ENCODE measurements at places on chromosomes 12 and 14. TPM values are rescaled to one million over a fixed set of nuclear protein-coding genes. Genes with fewer than 3 reads are reported as not detected.

DNA sequence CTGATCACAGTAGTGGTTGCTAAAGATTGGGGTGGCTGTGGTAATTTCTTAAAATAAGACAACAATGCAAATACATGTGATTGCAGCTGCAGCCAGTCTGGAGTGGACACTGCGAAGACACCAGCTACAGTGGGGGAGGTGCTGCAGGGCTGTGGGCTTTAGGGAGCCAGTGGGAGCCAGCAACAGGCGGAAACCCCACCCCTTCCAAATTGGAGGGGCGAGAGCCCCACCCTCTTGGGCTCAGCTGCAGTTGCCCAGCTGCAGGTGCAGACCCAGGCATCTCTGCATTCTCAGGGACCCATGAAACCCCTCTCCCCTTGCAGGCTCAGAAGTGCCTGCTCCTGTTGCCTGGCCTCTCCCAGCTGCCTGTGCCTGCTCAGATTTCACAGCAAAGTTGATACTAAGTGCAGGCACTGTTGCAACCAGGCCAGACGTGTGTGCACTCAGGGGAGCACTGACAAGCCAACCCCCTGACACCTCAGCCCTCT is 104.8 kb downstream of the MYF5 start:
- no peaks in the 10 kb centered on the region for H3K27me3 ChIP-seq
- no peaks in the 10 kb centered on the region for H3K4me1 ChIP-seq
- no peak overlapping the region for H3K4me3 ChIP-seq
- no peak overlapping the region for H3K27ac ChIP-seq
- H3K36me3 ChIP-seq = no peaks in the 10 kb centered on the region

- H3K27me3 ChIP-seq = no peaks in the 10 kb centered on the region
- no peak overlapping the region for H3K4me3 ChIP-seq
- DNase-seq = no peak
- no peaks in the 10 kb centered on the region for H3K4me1 ChIP-seq
- peak overlapping the region; percentile 16 for H3K27ac ChIP-seq
- H3K36me3 ChIP-seq = no peaks in the 10 kb centered on the region
Measured at GRCh38 chr12:50517421-50518048, 12.8 kb downstream of the DIP2B start.

GRCh38 chr12:67774983-67775587 is 126.5 kb downstream of the DYRK2 start:
- no peak overlapping the region for H3K4me3 ChIP-seq
- H3K27ac ChIP-seq = no peak overlapping the region
- DNase-seq = no peak
- no peaks in the 10 kb centered on the region for H3K36me3 ChIP-seq
- H3K27me3 ChIP-seq = no peaks in the 10 kb centered on the region
- no peaks in the 10 kb centered on the region for H3K4me1 ChIP-seq

- DNase-seq = no peak
- no peaks in the 10 kb centered on the region for H3K27me3 ChIP-seq
- H3K27ac ChIP-seq = no peak within 1 kb of the TSS
- peak within 1 kb of the TSS; percentile 15 for H3K4me3 ChIP-seq
- no peaks in the 10 kb centered on the region for H3K36me3 ChIP-seq
Measured at GRCh38 chr14:92323011-92323915, at the start of gene SLC24A4. TSS of gene SLC24A4 (plus strand) at chr14:92323165. CDS start at chr14:92323831, 666 bp downstream.

DBX2 gene
- total RNA-seq = not detected

CLECL1 gene
- not detected for total RNA-seq

DDIT3 gene
- total RNA-seq = 9.1 TPM
